ENCODE measurements at places on chromosomes 12 and 14.

DNA sequence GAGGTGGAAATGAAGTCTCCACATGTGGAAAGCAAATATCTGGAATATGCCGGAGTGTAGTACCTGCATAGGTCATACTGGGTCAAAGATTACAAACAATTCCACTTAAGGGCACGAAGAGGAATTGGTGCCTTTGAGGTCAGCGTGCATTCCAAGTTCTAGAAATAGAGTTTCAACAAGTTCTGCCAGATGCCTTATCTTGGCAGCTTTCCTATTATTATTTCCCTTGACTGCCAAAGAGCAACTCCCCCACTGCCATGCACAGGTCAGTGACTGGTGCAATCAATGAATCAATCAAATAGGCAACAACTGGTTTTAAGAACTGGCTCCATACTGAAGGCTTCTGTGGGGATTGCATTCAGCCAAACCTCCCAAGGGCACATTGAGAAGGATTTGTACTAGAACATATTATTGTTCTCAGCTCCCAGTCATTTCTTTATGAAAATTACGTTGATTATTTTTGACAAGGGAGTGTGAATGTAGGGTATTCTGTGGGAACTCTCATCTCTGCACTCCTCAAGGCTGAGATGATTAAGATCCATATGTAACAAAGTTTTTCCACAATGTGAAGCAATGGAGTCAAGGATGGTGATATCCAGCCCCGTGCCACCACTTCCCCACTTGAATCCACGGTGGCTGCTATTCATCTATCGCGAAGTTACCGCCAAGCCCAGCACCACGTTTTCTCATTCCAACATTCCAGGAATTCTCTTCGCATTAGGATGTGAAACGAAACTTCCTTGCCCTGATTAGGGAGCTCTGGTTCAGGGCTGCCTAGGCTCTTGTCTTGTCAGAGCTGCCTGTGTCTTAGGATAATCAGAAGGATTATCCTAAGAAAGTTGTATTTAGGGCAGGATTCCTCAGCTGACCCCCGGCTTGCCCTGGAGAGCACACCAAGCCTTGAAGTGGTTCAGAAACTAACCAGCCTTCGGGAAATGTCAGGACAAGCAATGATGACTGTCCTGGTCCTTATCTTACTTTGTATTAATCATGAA lies 115.1 kb upstream of the PCED1B start:
- peaks cover 3% of the 10 kb centered on the region for H3K4me1 ChIP-seq
- H3K36me3 ChIP-seq = no peaks in the 10 kb centered on the region
- H3K27me3 ChIP-seq = no peaks in the 10 kb centered on the region
- peak overlapping the region; percentile 2 for H3K27ac ChIP-seq
- DNase-seq = no peak

GRCh38 chr12:69927164-69927563 lies 102.1 kb downstream of the MYRFL start:
- no peak for DNase-seq
- no peaks in the 10 kb centered on the region for H3K4me1 ChIP-seq
- no peaks in the 10 kb centered on the region for H3K36me3 ChIP-seq
- H3K27me3 ChIP-seq = no peaks in the 10 kb centered on the region
- H3K27ac ChIP-seq = no peak overlapping the region

DNA sequence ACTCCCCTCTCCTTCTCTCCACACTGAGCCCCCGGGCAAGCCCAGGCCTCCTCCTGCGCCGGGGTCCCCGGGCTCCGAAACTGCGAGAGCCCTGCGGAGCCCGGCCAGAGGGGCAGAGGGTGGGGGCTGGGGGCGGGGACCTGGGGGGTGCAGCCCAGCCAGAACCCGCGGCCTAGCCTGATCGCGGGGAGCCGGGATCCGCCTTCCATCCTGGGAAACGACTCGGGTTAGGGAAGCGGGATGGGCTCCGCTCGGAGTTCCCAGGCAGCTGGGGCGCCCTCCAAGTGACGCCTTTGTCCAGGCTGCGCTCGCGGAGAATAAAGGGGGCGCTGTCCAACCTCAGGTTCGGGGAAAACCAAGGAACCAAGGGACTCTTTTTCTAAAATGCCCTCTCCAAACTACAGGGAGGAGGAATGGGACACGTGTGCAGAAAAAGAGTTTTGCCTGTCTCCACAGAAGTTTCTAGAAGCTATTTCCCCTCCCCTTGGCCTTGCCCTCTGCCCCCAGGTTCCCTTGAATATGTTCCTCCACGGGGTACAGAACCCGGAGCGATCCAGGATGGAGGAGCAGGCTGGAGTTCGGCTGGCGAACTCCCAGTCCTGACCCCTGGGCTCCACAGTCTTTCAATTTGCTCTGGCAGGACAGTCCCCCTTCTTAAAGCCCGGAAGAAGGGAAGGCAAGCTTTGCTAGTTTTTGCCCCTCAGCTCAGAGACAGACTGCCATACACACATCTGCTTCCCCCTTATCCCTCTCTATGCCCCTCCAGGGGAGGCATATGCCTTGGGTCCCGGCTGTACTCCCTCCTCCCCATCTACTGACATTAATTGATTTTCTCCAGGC lies 13.9 kb downstream of the NKX2-1 start:
- H3K36me3 ChIP-seq = no peaks in the 10 kb centered on the region
- H3K27ac ChIP-seq = peak overlapping the region; percentile 88
- H3K4me3 ChIP-seq = peak overlapping the region; percentile 9
- peaks cover 4% of the 10 kb centered on the region for H3K4me1 ChIP-seq
- DNase-seq = peak; percentile 43
- H3K27me3 ChIP-seq = peaks cover 5% of the 10 kb centered on the region

DNA sequence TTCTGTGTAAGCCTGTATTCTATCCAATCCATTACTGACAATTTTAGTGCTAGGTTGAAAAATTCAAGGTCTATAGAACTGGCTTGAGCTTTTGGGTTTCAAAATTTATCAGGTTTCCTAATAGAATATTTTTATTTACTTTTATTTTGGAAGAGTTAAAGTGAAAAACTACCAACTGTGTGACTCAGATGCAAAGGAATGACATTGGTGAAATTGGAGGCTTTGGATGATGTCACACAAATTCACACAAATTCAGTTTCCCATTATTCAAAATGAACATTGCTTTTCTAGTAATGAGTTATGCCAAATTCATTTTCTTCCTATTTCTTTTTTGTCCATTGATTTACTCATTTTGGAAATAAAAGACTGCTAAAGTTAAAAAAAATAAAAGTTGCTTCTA lies 186.9 kb downstream of the ALX1 start:
- no peak for DNase-seq
- no peaks in the 10 kb centered on the region for H3K36me3 ChIP-seq
- H3K27ac ChIP-seq = no peak overlapping the region
- H3K27me3 ChIP-seq = no peaks in the 10 kb centered on the region
- H3K4me1 ChIP-seq = peaks cover 12% of the 10 kb centered on the region

GRCh38 chr12:46677749-46678148 lies 148.0 kb downstream of the SLC38A4 start:
- no peak for DNase-seq
- no peak overlapping the region for H3K27ac ChIP-seq
- peaks cover 3% of the 10 kb centered on the region for H3K4me1 ChIP-seq
- H3K36me3 ChIP-seq = no peaks in the 10 kb centered on the region
- H3K27me3 ChIP-seq = no peaks in the 10 kb centered on the region
- no peak overlapping the region for H3K4me3 ChIP-seq

DNA sequence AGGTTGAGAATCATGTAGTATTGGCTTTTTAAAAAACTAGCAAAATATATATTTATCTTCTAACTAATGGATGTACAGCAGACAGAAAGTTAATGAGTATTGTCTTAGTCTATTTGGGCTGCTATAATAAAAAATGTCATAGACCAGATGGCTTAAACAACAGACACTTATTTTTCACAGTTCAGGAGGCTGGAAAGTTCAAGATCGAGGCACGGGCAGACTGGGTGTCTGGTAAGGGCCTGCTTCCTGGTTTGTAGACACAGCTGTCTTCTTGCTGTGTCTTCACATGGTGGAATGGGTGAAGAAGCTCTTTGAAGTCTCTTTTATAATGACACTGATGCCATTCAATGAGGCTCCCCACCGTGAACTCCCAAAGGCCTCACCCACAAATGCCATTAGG lies 70.1 kb upstream of the KRR1 start:
- no peaks in the 10 kb centered on the region for H3K27me3 ChIP-seq
- H3K27ac ChIP-seq = no peak overlapping the region
- H3K4me1 ChIP-seq = no peaks in the 10 kb centered on the region
- no peak overlapping the region for H3K4me3 ChIP-seq
- H3K36me3 ChIP-seq = no peaks in the 10 kb centered on the region

GRCh38 chr12:21350975-21351374 lies 16.3 kb upstream of the SLCO1A2 start:
- no peak overlapping the region for H3K27ac ChIP-seq
- H3K4me3 ChIP-seq = no peak overlapping the region
- no peak for DNase-seq

DNA sequence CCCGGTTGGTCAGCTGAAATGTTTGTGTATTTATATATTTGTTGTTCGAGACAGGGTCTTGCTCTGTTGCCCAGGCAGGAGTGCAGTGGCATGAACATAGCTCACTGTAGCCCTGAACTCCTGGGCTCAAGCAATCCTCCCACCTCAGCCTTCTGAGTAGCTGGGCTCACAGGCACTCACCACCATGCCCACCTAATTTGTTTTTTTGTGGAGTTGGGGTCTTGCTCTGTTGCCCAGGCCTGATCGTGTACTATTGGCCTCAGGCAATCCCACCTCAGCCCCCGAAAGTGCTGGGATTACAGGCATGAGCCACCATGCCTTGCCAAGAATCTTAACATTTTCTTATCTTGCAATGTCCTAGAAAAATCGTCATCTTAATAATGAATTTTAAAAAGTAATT lies 3.3 kb downstream of the RAN start:
- DNase-seq = no peak
- H3K4me1 ChIP-seq = peaks cover 22% of the 10 kb centered on the region
- peaks cover 17% of the 10 kb centered on the region for H3K36me3 ChIP-seq
- H3K27me3 ChIP-seq = no peaks in the 10 kb centered on the region
- no peak overlapping the region for H3K4me3 ChIP-seq

- H3K4me3 ChIP-seq = no peak overlapping the region
- H3K27ac ChIP-seq = peak overlapping the region; percentile 89
- no peaks in the 10 kb centered on the region for H3K27me3 ChIP-seq
- H3K4me1 ChIP-seq = peaks cover 70% of the 10 kb centered on the region
- DNase-seq = no peak
Measured at GRCh38 chr12:108827941-108828340, 29.4 kb downstream of the SSH1 start.

- DNase-seq = no peak
- H3K4me3 ChIP-seq = no peak overlapping the region
Measured at GRCh38 chr14:76977793-76978720, 50.5 kb downstream of the IRF2BPL start.

- H3K27ac ChIP-seq = peak overlapping the region; percentile 52
- DNase-seq = peak; percentile 69
- H3K4me1 ChIP-seq = peaks cover 72% of the 10 kb centered on the region
- no peak overlapping the region for H3K4me3 ChIP-seq
- no peaks in the 10 kb centered on the region for H3K27me3 ChIP-seq
Measured at GRCh38 chr14:95523815-95524448, 7.5 kb upstream of the SYNE3 start.

GRCh38 chr14:70653662-70654061 lies 11.9 kb downstream of the TTC9 start:
- H3K27ac ChIP-seq = no peak overlapping the region
- no peaks in the 10 kb centered on the region for H3K36me3 ChIP-seq
- H3K4me3 ChIP-seq = no peak overlapping the region
- H3K4me1 ChIP-seq = peaks cover 13% of the 10 kb centered on the region
- no peak for DNase-seq

DNA sequence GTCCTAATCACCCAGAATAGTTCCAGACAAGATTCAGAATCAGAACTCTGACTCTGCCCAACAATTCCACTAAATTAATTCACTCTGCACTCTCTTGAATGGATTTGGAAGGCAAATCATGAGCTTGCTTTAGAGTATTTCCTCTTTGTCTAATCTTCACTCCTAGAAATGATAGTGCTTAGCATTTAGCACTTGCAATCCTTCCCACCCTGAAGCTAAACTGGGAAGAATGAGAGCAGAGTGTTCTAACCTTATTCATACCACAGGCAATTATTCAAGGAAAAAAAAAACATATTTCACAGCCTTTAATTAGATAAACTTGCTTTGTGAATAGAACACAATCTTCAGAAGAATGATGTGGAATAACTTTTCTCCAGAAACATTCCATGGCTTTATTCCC lies 264.6 kb downstream of the PAWR start:
- H3K27ac ChIP-seq = no peak overlapping the region
- no peak overlapping the region for H3K4me3 ChIP-seq
- peaks cover 2% of the 10 kb centered on the region for H3K4me1 ChIP-seq
- H3K27me3 ChIP-seq = no peaks in the 10 kb centered on the region
- no peaks in the 10 kb centered on the region for H3K36me3 ChIP-seq

DNA sequence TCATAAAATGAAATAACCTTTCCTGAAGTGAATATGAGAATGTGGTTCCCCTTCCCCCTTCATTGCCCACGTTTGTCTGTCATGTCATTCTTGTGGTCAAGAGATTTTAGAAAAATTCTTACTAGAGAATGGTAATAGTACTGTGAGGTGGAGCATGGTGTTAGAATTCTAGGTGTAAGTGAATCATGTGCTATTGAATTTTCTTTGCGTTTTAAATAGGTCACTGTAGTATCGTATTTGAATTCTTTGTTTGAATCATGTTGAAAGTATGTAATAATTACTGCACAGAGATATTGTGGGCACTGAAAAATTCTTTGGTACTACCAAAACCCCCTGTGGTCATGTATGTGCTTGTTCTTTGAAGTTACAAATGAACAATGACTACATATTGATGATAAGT lies 49.9 kb downstream of the FUT8 start:
- no peak overlapping the region for H3K4me3 ChIP-seq
- no peaks in the 10 kb centered on the region for H3K36me3 ChIP-seq
- no peaks in the 10 kb centered on the region for H3K27me3 ChIP-seq

DNA sequence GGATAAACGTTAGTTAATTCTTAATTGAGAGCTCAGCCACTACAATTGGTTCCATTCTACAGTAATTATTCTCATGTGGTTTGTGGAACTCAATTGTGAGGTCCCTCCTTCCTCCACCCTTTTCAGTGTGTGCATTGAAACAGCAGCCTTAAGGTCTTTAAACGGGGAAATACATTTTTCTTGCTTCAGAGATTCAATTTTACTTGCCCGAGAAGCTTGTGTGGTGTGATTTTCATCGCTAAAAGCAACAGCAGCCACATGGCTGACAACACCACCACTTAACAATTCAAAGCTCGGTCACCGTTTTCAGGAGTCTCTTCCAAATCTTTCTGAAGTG lies 733 bp upstream of the PPFIBP1 start:
- H3K4me3 ChIP-seq = peak overlapping the region; percentile 74
- H3K27ac ChIP-seq = peak overlapping the region; percentile 96
- no peaks in the 10 kb centered on the region for H3K36me3 ChIP-seq
- no peaks in the 10 kb centered on the region for H3K27me3 ChIP-seq
- H3K4me1 ChIP-seq = peaks cover 24% of the 10 kb centered on the region

Data from upper lobe of left lung (tissue), 6 donors.